IPS-NIHi11 (cell line): ENCODE measurements at places on chromosomes 1 and 21.
A peak's percentile ranks its signal among the peaks of the same experiment; 100 is the strongest.

GRCh38 chr21:29193072-29193471 is 62.6 kb downstream of the MAP3K7CL start:
- DNase-seq: no peak

DNA sequence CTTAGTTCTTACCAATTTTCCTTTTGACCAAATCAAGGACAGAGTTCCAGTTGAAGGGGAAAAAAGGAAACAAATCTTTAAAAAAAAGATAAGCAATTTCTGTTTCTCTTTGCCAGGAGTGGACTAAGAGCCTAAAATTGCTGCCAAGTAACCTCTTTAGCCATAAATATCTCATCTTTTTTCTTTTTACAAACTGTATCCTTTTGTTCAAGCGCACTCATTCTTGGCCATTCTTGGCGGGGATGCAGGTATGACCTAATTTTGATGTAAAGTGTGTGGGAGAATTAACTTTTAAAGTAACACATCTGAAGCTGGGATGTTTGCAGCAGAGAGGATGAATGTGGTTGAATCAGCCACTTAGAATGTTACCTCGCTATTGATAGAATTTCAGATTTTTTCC is 13.4 kb upstream of the KIF1B start:
- no peak for DNase-seq

GRCh38 chr1:201583663-201584062 is 44.7 kb downstream of the NAV1 start:
- DNase-seq: no peak

- peak; percentile 59 for DNase-seq
Observed at GRCh38 chr1:53949023-53949990, 3.2 kb downstream of the LRRC42 start.

DNA sequence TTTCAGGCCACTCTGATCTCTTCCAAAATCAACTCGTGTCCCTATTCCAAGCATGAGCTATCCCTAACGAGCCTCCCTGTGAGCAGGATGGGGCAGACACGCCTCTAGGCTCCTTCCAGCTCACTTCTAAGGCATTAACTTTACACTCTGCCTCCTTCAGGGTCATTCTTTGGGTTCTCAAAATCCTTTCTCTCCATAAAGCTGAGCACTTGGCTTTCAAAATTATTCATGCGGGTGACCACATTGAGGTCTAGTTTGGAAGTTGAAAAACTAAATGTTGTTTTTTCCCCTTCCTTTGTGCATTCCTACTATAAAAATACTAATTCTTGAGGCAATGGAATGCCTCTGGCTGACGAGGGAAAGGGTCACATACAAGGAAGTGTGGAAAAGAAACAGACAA is 33.5 kb upstream of the BMP8B start:
- DNase-seq: no peak

DNA sequence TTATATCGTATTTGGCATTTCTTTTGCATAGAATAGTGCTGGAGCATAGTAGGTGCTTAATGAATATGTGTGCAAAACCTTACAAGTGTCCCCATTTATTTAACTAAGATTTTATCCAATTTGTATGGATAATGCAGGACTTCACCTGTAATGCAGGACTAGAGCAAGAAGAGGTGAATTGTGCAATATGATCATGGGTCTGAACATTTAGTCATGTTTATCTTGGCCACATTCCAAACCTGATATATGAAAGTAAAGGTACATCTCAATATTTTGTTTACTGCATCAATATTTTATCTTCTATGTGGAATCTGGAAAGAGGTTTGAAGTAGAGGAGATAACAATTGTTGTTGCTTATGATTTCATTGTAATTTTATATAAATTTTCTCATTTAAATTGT is 1626.7 kb upstream of the B3GALT2 start:
- DNase-seq: no peak

DNA sequence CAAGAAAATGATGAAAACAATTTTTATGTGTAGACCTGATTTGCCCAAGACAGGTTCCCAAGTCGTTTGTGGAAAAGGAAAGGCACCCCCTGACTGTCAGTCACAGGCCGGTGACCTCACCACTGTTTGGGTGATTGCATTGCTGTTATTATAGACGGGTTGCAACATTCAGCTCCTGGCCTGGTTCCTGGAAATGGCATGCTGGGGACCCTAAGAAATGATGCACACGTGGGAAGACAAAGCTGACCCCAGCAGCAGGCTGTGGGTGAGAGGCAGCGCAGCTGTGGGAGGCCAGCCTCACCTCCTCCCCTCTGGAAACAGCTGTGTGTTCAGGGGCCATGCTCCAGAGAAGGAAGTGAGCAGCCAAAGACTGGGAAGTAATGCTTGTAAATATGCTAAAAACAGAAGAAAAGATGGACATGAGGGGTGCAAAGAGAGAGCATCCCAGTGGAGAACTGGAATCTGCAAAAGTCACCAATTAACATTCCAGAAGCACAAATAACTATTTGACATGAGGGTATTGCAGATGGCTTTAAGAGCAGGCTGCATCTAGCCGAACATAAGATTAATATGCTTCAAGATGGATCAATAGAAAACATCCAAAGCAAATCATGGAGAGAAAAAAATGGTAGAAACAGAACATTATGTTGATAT is 23.4 kb upstream of the ABCG1 start:
- DNase-seq: no peak
